ENCODE measurements at places on chromosomes 3 and 15.
A peak's percentile ranks its signal among the peaks of the same experiment; 100 is the strongest.

DNA sequence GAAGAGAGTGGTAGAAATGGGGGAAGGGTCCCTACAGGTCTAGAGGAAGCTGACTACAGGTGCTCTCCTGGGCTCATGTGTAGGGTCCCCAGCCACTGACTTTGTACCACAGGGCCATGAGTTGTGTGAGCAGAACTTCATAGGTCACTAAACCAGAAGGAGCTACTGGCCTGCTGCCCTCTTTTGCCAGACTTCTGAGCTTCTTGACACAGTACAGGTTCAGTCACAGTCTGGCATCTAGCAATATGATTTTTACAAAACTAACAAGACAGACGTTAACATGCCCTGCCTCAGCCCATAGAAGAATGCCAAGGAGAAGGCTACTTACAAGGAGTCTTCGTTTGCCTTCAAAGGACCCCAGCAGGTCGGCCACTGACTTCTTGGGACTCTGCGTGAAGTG lies 3.2 kb downstream of the CCDC80 start:
- DNase-seq: no peak

- no peak for DNase-seq
Measured at GRCh38 chr3:59235634-59236012, 185.8 kb upstream of the CFAP20DC start.

DNA sequence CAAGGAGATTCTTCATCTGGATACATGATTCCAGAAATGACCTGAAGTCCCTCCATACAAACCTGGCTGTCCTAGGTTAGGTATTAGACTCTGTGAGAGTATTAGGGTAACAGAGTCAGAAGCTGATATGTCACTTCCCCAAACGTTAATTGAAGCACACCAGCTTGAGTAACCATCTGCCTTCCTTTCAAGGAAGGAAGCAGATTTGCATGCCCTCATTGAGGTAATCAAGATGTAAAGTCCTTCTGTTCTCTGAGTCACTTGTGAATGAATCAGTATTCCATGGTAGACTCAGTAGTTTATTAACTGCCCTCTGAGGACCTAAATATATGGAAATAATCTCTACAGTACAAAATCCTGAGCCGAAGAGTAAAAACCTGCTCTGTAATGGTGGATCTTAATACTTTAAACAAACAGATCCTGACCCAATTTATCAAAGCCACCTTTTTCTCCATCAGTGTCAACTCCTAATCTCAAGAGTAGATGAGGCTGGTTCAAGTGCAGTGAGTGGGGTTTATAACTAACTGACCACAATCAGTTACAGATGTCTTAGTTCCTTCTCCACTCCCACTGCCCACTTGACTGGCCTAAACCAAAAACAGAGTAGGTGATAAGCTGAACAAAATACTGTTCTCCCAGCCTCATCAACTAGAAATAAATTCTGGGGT lies 246.2 kb upstream of the CHRM5 start:
- no peak for DNase-seq

- DNase-seq: no peak
Measured at GRCh38 chr3:152621967-152622810, 212.7 kb upstream of the P2RY1 start.

DNA sequence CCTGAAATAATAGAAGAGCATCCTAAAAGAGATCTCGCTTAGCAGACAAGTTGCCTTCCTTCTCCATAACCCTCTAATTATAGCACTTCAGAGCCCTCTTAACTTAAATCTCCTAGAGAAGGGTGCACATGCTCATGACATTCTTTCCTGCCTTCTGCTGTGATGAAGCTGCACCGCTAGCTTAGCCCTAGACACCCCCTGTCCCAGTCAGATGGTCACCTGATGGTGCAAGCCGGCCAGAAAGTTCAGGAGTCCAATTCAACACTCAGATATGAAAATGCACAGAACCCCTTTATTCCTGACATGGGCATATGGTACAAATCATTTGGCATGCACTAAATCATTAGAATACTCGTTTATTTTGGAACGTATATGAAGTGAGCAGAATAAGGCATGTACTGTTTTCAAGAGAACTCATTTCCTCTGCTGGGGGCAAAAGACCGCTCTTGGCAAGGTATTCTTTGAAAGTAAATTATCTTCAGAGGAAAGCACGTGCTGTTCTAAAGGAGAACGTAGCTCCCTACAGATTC lies 420.4 kb upstream of the PROK2 start:
- DNase-seq: no peak

DNA sequence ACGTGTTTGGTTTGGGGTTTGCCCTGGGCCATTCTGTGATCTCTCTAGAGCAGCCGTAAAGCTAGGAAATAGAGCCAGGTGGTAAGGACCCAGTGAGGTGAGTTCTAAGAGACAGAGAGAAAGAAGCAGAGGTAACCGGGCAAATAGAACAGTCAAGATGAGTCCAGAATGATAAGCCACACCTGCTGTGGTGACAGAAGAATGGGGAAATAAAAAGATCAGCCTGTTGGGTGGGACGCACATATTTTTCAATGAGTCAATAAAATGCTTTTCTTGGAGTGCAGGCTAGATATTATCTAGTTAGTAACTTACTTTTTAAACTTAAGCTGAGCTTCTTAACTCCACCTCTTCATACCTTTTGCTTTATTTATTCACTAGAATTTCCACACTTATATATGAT lies 135.0 kb downstream of the NFKBIZ start:
- peak; percentile 18 for DNase-seq

DNA sequence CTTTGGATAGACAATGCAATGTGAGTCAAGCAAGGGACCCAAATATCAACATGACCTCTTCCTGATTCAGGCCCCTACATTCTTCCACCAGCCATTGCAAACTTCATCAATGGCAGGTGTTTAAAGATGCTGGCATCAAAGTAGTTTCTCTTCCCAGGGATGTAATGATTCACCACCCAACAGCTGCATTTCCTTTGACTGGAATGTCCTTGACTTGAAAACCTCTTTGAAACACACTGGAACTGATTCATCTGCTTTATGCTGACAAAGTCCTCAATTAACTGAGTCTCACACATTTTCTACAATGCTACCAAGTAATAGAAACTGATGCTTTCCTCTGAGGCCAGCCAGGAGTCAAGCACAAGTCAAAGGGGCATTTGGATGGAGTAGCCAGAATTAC lies 385.5 kb downstream of the GBE1 start:
- no peak for DNase-seq

- no peak for DNase-seq
Measured at GRCh38 chr3:37762286-37762685, 99.4 kb upstream of the CTDSPL start.

DNA sequence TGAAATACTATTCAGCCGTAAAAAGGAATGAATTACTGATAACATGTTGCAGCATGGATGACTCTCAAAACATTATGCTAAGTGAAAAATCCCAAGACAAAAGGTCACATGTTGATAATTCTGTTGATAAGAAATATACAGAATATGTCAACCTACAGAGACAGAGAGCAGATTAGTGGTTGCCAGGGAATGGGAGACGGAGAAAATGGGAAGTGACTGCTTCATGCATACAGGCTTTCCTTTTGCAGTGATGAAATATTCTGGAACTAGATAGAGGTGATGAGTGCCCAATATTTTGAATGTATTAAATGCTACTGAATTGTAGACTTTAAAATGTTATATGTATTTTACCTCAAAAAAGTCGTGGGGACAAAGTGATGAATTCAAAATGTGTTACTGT lies 56.2 kb downstream of the ABHD2 start:
- no peak for DNase-seq

DNA sequence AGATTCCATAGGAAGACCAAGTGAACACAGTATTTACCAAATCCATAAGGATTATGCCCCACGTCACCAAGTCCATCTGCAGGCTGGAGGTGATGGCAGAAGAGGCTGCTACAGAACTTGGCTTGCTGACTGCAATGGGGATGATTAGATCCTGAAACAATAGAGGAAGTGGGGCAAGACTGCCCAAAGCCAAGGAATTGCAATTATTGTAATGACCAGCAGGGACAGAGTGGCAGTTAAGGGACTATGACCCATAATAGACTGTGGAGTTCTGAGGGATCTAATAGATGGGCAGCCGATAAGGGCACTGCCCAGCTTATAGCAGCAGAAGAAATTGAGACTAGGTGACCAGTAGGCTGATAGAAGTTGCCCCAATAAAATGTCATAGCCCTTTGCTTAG lies 108.4 kb downstream of the MINAR1 start:
- DNase-seq: no peak

DNA sequence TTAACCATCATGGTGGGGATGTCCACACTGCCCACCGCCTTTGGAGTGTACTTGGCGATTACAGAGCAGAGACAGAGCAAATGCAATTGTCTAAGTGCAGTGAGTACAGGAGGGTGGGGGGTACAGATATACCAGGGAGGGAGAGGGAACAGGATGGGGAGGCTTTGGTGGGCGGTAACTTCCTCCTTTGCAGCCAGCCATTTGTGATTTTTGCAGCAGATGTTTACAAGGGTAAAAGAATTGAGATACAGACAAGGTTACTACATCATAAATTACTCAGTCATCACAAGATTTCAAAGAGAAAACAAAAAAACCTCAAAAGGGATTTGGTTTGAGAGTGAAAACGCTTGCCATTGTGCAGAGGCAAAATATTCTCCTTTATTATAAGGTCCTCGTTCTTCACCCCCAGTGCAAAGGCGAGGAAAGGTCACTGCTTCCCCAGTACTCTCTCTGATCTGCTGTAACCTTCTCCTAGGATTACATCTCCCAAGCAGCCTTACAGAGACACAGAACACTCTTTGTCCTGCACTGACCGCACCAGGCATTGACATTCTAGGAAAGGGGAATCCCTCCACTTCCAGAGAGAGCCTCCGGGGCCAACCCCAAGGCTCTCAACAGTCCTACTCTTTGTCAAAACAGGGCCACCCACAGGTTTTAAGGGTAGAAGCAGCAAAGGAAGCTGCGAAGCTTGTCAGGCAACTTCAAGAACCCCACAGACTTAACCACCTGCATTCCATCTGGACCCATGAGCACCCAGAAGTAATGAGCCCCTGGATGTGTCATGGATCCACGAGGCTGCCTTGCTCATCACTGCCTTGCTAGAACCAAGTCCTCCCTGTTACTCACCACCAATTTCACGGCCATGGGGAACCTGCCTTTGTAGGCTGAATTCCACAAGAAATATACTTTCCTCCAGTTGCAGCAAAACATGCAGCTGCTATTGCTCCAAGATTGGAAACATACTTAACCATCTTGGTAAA lies 117.3 kb downstream of the ADAMTS17 start:
- no peak for DNase-seq

Data from umbilical cord (tissue), 2 donors.